ENCODE measurements at places on chromosomes 13 and 19.

DNA sequence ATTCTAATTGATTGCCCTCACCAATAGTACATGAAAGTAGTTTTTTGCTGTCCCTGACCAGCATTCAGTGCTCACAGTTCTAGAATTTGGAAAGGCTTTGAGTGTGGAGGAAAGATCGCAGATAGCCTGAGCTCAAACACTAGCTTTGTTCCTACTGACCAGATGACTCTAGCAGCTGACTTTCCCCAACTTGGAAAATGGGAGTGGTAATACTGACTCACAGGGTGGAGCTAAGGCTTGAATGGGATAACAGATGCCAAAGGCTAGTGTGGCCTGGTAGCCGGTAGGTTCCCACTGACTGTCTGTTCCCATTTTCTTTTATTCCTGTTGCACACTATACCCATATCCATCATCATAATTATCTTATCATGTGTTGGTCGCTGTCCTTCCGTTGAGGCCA, 3.7 kb downstream of the ZSCAN22 start:
- no peak for DNase-seq

DNA sequence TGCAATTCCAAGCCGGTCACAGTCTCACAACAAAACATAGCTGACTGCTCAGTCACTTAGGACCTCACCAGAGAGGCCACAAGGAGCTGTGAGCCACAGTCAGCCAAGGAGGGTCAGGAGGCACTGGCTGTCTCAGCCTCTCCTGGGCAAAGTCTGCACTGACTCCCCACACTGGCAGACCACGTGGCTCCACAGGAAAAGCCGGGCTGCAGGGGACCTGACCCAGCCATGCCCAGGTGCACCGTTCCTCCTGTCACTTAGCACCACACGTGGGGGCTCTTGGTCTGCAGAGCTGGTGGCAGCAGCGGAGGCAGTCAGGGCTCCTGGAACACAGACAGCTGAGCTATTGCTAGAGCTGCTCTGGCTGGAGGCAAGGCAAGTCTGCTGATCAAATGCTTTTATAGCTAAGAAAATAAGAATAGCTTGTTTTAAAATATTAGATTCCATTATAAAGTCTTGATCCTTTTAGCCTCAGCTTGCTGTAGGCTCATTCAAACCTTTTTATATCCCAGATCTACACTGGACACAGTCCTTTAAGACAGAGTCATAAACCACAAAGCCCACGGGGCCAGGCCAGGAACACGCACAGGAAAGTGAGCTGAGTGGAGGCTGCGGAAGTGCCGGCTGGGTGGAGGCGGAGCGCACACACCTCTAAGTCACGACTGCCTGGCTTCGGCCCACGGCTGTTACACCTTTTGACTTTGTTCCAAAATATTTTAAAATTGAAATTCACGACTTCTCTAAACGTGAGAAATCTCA, 744.1 kb downstream of the UQCRFS1 start:
- DNase-seq = peak; percentile 13

- peak; percentile 48 for DNase-seq
Measured at GRCh38 chr13:27374650-27375049, 49.8 kb upstream of the GTF3A start.

DNA sequence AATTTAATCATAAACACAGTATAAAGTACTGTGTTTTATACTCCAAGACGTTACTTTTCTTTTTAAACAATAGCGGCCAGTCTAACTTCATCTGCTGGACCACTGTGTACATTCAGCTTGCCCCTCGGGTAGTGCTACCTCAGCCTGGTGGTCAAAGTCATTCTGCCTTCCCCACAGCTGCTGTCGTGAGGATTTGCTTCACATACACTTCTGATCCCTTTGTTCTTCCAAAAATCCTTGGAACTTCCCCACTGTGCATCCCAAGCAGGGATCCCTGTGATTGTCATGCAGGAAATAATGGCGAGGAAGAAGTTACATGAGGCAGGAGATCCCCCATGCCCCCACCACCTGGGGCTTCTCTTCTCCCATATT, 234.9 kb upstream of the STARD13 start:
- no peak for DNase-seq

GRCh38 chr19:3976495-3977241, 5.8 kb upstream of the DAPK3 start:
- no peak for DNase-seq

- DNase-seq = peak; percentile 56
Measured at GRCh38 chr13:26482451-26483197, 74.9 kb upstream of the WASF3 start.

DNA sequence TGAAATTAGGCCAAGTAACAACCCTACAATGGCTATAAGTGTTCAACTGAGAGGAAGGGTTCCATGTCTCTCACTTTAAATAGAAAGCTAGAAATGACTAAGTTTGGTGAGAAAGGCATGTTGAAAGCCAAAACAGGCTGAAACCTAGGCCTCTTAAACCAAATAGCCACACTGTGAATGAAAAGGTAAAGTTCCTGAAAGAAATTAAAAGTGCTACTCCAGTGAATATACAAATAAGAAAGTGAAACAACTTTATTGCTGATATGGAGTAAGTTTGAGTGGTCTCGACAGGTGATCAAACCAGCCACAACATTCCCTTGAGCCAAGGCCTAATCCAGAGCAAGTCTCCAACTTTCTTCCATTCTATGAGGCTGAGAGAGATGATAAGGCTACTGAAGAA, 209.6 kb downstream of the KLF12 start:
- DNase-seq = no peak

DNA sequence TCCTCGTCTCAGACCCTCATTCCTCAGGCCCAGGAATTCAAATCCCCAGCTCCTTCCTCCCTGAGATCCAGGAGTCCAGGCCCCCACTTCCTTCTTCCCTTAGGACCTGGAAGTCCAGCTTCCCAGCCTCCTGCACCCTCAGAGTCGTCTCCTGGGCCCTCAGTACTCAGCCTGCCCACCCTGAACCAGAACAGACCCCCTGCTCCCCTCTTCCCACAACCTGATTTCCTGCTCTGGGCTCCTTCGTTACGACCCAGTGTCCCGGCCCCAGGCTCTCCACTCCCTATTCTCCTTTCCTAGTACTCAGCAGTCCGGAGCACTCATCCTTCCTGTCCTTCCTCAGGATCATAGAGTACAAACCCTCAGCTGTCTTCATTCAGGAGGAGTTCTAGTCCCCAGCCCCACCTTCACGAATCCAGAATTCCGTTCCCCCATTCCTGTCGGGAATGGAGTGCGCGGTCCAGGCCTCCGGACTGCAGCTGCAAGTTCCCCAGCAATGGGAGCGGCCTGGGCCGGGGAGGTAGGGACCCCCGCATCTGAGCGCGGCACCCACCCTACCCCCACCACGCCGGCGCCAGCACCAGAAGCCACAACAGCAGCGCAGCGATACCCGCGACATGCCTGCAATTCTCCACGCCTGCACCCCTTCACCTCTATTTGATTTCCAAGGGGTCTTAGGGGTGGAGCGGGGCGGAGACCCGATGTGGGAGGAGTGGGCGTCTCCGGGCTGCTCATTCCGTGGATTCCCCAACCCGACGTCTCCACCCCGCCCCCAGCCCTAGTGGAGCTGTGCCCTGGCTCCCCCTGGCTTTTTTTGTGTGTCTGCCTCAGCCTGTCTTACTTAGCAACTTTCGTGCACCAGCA, 12.7 kb downstream of the EGLN2 start:
- DNase-seq = no peak

- DNase-seq = no peak
Measured at GRCh38 chr13:35693134-35693784, 216.8 kb upstream of the MAB21L1 start.

DNA sequence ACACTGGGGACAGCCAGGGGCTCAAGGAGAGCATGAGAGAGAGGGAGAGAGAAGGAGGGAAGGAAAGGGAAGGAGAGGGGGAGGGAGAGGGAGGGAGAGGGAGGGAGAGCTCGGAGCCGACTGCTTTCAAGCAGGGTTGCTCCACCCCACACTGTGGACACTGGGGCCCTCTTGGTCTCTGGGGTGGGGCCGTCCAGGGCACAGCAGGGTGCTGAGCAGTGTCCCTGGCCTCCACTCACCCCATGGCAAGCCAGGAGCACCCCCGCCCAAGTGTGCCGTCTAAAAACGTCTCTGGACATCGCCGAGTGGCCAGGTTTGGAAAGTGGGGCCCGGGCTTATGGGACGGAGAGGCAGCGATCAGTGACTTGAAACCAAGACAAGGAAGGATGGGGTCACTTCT, 20.9 kb downstream of the DPP9 start:
- DNase-seq = no peak

DNA sequence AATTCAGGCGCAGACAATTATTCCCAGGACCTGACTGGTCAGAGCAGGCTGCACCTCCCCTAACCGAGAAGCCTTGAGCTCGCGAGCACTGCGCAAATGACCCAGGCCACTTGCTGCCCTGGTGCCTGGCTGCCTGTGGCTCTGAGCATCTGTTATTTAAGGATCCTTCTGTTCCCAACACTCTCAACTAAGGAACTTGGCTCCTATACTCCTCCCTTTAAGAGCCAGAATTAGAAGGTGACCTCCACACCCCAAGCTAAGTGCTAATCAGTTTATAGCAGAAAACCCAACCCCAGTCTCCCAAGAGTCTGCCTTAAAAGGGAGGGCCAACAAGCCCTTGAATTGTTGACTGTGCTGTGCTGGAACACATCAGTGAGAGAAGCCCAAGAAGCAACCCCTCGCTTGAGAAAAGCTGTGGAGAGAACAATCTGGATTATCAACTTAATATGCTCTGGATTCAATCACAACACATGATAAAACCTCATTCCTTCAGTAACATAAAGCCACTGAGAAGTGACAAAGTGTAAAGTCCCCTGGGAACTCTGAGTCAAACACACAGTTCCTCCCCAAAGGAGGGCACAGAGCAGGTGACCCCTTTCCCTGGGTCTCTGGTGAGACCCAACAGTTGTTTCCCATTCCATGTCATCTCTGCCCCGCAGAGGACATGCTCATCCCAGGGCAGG, 14.6 kb downstream of the AKAP8L start:
- DNase-seq = no peak

- no peak for DNase-seq
Measured at GRCh38 chr13:24851546-24851945, 87.6 kb downstream of the RNF17 start.

DNA sequence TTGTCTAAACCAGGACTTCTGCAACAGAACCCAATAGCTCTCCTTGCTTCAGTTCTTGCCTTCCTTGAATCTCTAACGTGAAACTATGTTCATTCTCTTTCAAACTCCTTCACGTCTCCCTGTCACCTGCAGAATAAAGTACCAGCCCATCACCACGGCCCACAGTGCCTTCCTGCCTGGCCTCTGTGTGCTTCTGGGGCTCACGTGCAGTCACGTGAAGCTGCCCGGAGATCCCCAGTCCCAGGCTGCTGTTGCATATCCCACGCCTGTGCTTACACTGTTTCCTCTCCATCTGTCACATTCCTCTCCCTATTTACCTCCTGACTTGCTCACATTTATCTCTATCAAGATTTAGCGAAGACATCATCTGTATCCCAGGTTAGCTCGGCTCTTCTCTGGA, 102.8 kb downstream of the STARD13 start:
- no peak for DNase-seq

DNA sequence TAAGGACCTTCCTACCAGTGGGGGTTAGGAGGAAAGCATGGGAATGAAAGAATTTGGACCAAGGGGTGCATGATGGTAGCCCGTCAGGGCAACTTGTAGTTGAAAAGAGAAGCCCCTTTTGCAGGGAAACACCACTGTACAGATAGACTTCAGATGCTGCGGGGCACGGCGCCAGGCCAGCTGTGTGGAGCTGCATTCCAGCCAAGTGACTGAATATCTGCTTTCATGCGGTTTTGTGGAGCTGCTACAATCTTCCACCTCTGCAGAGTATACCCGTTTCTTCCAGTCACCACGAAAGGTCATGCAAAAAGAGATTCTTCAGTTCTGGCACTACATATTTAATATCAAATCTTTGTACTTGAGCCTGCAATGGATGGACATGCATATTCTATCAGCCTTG, 104.7 kb downstream of the RGCC start:
- no peak for DNase-seq

DNA sequence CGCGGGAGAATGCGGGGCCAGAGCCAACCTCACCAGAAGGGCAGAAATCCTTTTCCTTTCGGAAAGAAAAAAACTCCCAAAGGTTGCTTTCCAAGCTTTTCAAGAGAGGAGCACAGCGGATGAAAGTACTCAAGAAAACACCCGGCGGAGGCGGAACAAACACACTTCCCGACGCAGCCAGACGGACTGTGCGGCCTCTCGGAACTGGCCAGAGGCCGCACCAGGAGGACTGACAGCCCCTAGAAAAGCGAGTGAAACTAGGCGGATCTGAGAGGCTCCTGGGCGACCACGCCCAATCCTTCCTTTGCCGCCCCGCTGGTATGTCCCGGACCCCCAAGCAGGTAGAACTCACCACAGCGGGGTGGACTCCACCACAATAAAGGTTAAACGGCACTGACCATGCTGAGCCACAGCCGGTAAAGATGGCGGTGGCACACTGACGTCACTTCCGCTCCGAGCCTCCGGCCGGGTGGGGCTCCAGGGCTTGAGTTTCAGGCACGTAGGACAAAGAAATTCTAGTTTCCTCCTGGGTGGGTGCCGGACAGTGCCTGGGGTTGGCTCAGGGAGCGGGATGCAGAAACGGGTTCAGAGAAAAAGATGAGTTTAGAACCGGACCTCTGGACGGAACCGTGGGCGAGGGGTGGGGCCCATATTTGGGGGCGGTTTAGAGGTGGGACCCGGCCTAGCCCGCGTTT, at the start of gene ZNF562:
Gene ZNF562 (minus strand): TSS at position 438 of the 695 bp plus-strand sequence. CDS start 14,356 bp downstream, outside the sequence.
- DNase-seq = peak; percentile 84

DNA sequence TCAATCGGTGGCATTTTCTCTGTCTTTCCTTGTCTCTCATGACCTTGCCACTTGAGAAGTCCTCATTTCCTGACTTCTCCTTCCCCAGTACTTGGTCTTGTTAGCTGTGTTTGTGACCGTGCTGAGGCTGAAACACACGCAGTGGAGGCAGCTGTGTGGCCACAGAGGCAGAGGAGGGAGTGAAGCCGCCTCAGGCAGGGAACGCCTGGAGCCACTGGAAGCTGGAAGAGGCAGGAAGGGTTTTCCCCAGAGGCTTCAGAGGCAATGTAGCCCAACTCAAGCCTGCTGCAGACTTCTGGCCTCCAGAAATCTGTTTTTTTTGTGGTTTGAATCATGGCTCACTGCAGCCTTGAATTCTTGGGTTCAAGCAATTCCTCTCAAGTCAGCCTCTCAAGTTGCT, 29.2 kb upstream of the ARGLU1 start:
- no peak for DNase-seq

GRCh38 chr19:2260341-2260805, 4.2 kb upstream of the JSRP1 start:
- no peak for DNase-seq

DNA sequence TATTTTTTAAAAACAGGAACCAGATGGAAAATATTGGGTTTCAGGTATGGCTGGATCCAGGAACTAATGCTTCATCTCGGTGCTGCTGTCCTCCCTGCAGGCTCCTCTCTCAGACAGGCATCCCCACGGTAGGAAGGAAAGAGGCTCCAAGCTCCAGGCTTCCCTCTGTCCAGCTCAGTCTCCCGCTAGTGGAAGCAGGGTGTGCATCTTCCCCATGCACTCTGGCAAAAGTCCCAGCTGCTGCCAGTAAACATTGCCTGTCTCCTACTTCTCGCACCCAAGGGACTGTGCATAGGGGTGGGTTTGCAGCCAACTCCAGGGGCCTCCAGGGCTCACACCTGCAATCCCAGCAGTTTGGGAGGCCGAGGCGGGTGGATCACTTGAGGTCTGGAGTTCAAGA, 29.2 kb downstream of the IL12RB1 start:
- DNase-seq = no peak

- no peak for DNase-seq
Measured at GRCh38 chr13:40220299-40220935, 446.0 kb downstream of the FOXO1 start.

GRCh38 chr13:79972066-79972569, 368.8 kb downstream of the SPRY2 start:
- no peak for DNase-seq

Data from activated naive CD8-positive, alpha-beta T cell treated with anti-CD3 and anti-CD28 coated beads for 36 hours (primary cell).